Ecto neural progenitor cell (in vitro differentiated cells): ENCODE measurements at places on chromosomes 5 and 9.

- DNase-seq = no peak
These were observed 146.8 kb downstream of the RNF180 start for GRCh38 chr5:64312491-64312890.

DNA sequence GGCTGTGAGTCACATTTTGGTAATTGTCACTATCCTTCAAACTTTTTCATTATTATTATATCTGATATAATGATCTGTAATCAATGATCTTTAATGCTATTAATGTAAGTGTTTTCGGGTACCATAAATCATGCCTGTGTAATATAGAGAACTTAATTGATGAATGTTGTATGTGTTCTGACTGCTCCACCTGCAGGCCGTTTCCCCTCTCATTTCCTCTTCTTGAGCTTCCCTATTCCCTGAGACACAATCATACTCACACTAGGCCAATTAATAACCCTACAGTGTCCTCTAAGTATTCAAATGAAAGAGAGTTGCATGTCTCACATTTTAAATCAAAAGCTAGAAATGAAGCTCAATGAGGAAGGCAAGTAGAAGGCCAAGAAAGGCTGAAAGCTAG, 420.9 kb upstream of the SGCD start:
- DNase-seq = no peak

DNA sequence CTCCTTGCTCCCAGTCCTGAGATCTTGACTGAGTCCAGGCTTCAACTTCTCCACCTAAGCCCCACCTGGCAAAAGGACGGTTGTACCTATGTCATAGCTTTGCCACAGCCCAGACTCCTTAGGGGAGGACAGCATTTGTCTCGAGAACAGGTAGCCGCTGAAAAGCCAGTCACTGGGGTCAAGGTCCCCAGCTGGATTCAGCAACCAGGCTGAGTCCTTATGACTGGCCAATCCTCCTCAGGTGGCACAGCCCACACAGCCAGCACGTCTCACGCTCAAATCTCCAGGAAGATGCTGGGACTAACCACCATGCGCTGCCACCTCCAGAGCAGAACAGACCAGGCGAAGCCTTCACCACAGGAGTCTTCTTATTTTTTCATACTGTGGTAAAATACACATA, 27.9 kb upstream of the SMU1 start:
- no peak for DNase-seq

GRCh38 chr5:32476891-32477290, 32.4 kb upstream of the ZFR start:
- DNase-seq = no peak

DNA sequence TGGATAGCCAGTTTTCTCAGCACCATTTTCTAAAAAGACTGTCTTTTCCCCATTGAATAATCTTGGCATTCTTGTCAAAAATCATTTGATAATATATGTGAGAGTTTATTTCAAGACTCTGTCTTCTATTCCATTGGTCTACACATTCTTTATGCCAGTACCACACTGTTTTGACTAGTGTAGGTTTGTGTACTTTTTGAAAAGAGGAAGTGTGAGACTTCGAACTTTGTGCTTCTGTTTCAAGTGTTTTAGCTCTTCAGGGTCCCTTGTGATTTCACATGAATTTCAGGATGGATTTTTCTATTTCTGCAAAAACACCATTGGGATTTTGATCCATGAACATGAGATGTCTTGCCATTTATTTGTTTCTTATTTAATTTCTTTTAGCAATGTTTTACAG, 78.5 kb upstream of the ALDH1A1 start:
- no peak for DNase-seq

DNA sequence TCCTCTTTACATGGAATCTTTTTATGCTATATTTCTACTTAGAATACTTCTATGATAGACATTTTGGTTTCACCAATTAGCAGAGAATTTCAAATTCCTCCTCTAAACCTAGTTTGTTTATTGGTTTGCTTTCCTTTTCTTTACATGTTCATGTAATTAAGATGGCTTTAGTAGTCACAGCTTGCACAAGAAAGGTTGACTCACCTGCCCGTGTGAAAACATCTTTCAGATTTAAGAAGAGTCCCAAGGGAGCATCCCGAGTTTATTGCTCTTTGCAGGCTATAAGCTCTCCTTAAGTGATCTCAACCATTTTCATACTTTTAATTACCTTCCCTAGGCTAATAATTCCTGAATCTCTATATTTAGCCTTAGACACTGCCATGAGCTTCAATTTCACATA, 28.9 kb downstream of the TYRP1 start:
- DNase-seq = no peak

DNA sequence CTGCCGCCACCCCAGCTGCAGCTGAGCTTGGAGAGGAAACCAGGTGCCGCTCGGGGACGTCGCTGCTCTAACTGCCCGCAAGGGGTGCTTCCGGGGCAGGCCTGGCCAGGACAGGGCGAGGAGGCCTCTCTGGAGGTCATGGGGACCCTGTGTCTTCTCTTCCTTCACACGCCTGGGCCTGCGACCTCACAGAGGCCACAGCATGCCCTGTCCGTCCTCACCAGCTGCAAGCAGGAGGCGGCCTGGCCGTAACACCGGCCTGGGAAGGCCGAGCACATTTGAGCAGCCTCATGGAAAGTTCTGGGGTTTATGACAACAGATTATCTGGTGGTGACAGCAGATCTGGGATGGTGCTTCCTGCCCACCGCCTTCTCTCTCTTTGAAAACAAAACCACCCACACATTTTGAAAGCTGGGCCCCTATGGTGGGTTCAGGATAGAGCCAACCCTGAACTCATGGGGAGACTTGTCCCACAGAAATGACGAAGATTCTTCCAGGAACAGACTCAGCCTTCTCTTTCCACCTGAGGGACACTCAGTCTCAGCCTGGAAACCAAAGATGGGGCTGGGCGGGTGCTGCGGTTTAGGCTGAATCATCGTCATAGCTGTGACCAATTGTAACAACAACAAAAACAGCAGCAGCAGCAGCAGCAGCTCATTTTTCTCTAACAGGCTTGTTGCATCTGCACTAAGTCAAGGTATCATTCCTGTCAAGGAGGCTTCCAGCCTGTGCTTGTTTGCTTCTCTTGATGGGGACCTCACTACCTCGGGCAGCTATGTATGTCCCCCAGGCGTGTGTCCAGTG, 99.6 kb upstream of the RAPGEF1 start:
- no peak for DNase-seq

- DNase-seq = no peak
These were observed 14.5 kb downstream of the HACD4 start for GRCh38 chr9:21016701-21017491.

GRCh38 chr5:56668996-56669395, 146.4 kb upstream of the MAP3K1 start:
- no peak for DNase-seq

- DNase-seq = peak; percentile 64
These were observed 148.4 kb downstream of the MAPKAP1 start for GRCh38 chr9:125558453-125559092.

DNA sequence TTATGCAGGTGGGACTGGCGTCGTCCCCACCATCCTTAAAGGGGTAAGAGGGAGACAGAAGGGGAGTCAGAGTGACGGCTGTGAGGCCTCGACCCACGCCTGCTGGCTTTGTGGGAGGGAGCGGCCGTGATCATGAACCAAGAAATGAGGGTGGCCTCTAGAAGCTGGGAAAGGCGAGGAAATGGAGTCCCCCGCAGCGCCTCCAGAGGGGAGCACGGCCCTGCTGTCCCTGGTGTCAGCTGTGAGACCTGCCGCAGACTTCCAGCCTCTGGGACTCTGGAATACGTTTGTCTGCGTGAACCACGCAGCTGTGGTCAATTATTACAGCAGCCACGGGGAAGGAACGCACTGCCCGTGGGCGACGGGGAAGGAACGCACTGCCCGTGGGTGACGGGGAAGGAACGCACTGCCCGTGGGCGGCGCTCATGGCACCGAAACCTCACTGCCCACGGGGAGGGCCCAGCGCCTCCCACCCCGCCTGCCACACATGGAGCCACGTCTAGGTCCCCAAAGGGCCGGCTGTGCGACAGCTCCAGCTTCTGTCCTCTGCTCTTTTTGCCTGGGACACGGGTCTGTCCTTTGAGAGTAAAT, 108.8 kb upstream of the RAPGEF1 start:
- no peak for DNase-seq

GRCh38 chr5:36744773-36745589, 131.6 kb upstream of the NIPBL start:
- DNase-seq = peak; percentile 86

DNA sequence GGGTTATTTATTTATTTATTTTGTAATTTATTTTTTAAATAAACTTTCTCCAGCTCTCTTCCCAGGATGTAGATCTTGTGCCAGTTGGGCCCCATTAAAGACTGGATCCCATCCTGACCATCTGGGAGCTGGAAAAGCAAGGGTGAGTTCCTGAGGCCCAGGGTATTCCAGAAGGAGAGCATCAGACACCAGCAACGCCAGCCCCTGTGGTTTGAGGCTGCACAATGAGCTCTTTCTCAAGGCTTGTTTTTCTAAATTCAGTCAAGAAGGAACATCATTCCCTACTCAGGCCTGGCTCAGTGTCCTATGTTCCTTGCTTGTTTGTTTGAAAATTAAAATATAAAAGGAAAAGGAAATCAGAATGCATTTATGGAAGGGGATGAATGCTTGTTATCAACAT, 313.3 kb downstream of the EBF1 start:
- no peak for DNase-seq

- no peak for DNase-seq
These were observed 128.2 kb downstream of the YTHDC2 start for GRCh38 chr5:113641715-113642114.

GRCh38 chr5:55599148-55600050, 64.6 kb upstream of the PLPP1 start:
- no peak for DNase-seq

DNA sequence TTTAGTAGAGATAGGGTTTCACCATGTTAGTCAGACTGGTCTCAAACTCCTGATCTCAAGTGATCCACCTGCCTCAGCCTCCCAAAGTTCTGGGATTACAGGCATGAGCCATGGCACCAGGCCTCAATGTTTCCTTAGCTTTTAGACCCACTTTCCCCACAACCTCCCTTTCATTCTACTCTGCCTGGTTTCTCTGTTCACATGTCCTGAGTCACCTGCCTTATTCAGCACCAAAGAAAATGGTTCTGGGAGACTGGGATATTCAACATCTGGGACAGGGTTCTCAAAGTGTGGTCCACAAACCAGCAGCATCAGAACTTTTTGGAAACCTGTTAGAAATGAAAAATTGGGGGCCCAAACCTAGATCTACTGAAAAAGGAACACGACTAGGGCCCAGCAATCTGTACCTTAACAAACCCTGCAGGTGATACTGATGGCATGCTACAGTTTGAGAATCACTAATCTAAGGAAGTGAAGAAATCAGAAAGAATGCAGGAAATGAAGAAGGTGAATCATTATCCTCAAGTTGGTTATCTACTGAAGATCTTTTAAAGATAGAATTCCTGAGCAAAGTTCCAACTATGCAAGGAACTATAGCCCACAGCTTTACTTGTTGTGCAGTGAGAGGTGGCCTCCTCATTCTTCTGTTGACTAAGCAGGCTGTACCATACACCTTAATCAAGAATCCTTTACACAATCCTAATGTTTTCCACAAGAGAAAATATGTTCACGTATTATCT, 51.8 kb upstream of the CTNNAL1 start:
- DNase-seq = no peak

- no peak for DNase-seq
These were observed 96.1 kb downstream of the PAX5 start for GRCh38 chr9:36937951-36938350.

GRCh38 chr5:117203584-117203983, 629.0 kb upstream of the SEMA6A start:
- DNase-seq = no peak

DNA sequence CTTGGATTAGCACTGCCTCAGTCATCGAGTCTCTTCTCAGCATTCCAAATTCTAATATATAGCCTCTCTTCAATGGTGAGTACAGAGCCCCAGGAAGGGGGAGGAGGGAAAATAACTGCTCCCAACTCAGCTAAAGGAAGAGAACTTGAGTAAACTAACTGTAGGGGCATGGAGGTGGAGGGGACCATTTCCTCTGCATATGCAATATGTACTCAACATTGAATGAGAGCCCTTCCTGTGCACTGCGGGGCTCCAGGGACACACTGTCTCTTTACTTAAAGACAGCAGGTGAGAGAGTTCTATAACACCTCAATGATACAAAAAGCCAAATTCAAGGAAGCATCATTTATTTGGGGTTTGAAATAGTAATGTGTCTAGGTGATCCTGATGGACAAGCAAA, 75.1 kb downstream of the GNAQ start:
- no peak for DNase-seq

DNA sequence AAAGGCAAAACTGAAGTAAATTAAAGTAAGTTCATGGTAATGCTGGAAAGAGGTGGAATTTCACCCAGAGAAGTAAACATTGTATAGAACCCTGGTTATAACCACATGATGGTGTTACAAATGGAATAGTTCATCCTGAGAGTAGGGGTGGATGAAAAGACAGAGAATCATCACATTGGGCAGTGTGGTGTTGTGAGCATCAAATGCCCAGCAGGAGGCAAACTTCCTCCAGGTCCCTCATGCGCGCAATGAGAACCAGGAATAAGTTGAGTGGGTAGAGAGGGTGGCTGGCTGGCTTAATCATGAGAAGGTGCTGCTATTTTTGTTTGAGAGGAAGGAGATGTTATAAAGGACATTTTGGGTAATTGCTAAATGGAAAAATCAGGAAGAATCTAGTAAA, 163.3 kb upstream of the HMHB1 start:
- no peak for DNase-seq
